Dermis microvascular lymphatic vessel endothelial cell (primary cell): ENCODE measurements at places on chromosomes 7 and 10.

- peak; percentile 40 for DNase-seq
Measured at GRCh38 chr10:5413012-5413938, 918 bp downstream of the NET1 start.

DNA sequence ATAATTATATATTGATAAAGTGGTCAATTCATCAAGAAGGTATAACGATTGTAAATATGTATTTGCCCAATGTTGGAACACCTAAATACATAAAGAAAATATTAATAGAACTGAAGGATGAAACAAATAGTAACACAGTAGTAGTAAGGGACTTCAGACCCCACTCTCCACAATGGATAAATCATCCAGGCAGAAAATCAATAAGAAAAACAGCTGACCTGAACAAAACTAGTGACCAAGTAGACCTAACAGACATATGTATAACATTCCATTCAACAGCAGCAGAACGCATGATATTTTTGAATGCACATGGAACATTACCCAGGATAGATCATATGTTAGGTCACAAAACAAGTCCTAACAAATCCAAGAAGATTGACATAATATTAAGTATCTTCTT lies 286.1 kb upstream of the BMPER start:
- no peak for DNase-seq

- no peak for DNase-seq
Measured at GRCh38 chr10:59903871-59904270, 2.5 kb downstream of the CCDC6 start.

- DNase-seq = peak; percentile 66
Measured at GRCh38 chr10:22427890-22428571, 82.7 kb downstream of the SPAG6 start.

- no peak for DNase-seq
Measured at GRCh38 chr7:31493714-31494181, 20.1 kb upstream of the ITPRID1 start.

DNA sequence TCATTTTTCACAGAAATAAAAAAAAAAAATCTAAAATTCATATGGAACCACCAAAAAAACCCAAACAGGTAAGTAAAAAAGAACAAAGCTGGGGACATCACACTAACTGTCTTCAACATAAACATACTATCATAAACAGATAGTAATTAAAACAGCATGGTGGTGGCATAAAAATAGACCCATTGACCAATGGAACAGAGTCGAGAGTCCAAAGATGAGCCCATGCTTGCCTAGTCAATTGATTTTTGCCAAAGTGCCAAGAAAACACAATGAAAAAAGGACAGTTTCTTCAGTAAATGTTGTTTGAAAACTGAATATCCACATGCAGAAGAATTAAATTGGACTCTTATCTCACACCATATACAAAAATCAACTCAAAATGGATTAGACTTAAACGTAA lies 513.2 kb upstream of the PHF14 start:
- DNase-seq = no peak
